Epithelial cell of proximal tubule (primary cell): ENCODE measurements at places on chromosomes 12 and 14.

DNA sequence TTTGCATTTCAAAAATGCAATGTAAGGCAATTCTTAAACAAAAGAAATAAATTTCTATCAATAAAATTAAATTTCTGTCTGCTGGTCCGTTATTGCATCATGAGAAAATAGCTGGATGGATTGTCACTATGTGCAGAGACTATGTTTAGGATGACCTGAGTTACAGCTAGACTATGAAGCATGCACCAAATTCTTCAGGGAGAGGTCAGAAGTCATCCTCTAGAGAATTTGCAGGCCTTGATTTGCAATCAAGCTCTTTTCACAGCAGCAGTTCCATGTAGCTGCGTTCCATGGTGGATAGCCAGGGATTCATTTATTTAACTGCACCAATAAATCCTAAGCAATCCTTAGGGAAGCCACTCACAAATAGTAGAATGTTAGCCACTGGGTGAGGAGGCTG, 253.7 kb downstream of the MSRB3 start:
- no peak for DNase-seq

- no peak for DNase-seq
Measured at GRCh38 chr14:68147303-68147702, 327.7 kb downstream of the RAD51B start.

GRCh38 chr12:21843795-21844194, 69.3 kb upstream of the KCNJ8 start:
- no peak for DNase-seq

- no peak for DNase-seq
Measured at GRCh38 chr14:94066089-94066676, 14.8 kb downstream of the DDX24 start.

DNA sequence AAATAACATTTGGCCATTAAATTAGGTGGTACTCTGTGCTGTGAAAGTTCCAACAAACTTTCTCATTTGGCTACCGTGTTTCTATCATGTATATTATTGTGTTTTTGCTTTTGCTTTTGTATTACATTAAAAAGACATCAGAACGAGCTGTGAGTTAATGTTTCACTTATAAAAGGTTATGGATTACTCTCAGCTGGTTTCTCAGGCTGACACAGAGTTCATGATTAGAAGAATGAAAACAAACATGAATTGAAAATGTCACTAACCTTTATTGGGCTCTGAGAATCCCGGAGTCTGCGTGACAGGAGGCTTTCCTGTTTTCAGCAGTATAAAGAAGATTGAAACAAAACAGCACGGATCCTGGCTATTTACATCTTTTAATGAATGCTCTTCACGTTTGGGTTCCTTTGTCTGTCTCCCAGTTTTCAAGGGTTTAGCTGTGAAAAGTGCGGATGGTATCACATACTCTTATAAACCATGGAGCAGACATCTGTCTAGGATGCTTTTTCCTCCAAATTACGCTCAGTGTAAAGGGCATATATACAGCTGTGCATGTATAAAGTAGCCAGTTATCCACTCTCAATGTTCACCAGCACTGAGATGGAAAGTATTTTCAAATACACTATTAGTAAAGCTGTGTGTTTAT, 153.6 kb downstream of the PTCSC3 start:
- DNase-seq = no peak
